GM03348 (cell line): ENCODE measurements at places on chromosomes 12 and 14.
A peak's percentile ranks its signal among the peaks of the same experiment; 100 is the strongest.

DNA sequence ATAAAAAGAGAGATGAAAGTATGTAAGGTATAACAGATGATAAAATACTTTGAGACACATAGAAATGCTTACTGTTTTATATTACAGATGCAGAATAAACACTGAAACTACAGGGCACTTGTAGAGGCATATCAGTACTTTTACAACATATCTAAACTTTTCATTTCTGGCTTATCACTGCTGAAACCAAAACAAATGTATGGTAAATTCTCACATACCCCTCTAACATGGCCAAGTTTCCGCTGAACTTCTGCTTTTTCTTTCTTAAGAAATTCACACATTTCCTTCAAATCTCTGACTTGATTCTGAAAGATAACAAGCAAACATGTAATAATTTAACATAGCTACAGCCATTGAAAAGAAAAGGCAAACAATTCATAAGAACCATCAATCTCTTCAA lies 33.3 kb upstream of the C12orf50 start:
- DNase-seq, result no peak

DNA sequence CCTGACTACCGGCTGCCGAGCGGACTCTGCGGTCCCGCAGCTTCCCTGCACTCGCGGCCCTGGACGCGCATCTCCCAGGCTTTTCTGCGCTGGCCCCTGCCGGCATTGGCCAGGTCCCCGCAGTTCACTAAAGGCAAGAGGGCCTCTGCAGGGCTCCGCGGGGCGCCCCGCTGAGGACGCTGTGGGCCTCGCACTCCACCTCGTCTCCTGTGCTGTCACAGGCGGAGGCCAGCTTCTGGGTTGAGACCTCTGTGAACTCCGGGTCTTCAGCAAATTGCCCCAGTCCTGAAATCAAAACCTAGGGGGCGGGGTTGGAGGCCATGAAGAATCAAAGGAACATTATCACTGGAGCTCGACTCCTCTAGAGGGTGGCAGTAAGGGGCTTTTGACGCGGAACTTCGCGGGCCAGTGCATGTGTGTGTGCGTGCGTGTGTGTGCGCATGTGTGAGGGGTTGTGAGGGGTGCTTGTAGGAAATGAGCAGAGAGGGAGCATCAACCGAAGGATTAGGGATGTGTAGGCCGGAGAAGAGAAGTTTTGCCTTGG lies 68.5 kb upstream of the CAPRIN2 start:
- DNase-seq, result peak; percentile 47

DNA sequence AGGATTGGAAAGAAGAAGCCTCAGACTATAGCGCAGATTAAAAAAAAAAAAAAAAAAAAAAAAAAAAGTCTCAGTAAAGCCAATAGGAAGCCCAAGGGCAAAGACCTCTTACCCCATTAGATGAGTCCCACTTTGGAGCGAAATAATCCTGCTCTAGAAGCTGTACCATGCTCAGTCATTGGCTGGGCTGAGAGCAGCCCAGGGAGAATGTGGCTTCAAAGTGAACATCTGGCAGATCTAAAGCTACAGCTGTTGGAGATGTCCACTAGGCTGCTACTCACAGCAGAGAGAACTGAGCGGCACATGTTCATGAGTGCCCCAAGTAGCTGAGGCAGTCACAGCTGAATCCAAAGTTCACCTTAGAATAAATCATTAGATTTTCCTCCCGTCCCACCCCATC lies 560.9 kb downstream of the MED13L start:
- DNase-seq, result no peak

GRCh38 chr12:121452340-121452984 lies 52.5 kb downstream of the RNF34 start:
- peak; percentile 83 for DNase-seq

GRCh38 chr12:27682534-27682933 lies 13.7 kb upstream of the REP15 start:
- peak; percentile 5 for DNase-seq

GRCh38 chr14:93103392-93104080 lies 12.2 kb downstream of the ITPK1 start:
- no peak for DNase-seq

GRCh38 chr12:124227951-124228711 lies 66.8 kb upstream of the RFLNA start:
- DNase-seq, result no peak

DNA sequence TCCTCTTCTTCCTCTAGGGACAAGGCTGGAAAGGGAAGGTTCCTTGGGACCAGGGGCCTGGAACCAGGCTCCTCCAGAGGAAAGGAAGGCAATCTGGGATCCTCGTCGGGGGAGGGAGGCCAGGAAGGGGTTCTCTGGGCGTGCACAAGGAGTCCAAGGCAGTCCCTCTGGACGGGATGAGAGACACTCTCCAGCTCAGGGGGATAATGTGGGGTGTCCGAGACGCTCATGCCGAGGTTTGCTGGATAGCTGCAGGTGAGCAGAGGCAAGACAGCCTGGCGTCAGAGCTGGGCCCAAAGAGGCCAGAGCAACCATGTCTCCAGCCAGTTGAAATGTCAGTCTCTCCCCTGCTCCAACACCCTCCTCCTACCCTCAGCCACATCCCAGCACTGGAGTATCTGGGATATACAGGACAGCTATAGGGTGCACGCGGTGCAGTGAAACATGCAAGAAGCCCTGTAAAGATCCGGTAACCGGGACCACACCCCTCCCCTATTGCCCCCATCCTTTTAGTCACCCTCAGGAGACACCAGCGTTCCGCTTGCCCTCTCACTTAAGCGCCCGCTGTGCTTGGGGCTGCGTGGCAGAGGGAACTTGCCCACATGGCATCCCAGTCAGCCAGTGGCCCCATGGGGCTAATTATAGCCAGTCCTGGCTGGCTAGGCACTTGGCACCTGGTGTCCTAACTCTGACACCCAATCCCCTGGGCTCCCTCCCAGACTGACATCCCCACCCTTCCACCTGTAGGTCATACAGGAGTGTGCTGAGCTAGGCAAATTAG lies at the start of gene KLHL33:
Gene KLHL33, minus strand, starts transcription at position 585 of the 781 bp plus-strand sequence. Its CDS starts 355 bp downstream, at position 230.
- no peak for DNase-seq

DNA sequence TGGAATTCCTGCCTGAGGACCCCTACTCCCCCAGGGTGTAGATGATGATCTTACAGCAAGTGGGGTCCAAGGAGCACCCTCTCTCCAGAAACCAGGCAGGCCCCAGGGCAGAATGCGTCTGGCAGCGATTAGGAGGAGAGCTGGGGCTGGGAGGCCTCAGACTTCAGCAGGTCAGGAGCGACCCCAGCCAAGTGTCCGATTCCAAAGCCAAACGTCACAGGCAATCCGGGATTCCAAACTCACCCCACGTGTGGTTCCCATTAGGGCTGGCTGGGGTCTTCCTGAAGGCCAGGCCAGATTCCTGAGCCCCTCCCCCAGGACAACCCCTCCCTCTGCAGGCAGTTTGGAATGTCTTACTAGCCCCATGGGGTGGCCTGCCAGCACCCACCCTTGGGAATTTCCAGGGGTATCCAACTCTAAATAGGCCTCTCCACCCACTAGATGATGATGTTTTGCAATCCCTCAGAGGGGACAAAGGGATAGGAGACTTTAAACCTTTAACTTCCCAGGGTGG lies 17.3 kb upstream of the FIGNL2 start:
- DNase-seq, result no peak

- DNase-seq, result no peak
These were observed 13.9 kb downstream of the CDCA4 start for GRCh38 chr14:105006831-105007592.

DNA sequence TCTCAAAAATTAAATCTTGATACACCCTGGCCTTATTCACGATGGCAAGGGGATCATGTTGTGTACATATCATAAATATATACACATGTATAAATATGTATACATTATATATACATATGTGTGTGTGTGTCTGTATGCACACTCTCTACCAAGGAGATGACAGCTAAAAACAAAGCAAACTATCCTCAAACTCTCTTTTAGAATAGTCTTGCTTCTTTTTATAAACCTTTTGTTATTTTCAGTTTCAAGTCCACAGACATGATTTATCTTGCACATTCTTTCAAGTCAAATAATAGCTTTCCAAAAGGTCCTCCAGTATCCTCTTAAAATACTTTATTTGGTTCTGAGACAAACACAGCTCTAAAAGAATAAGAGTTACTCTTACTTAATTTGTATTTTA lies 8.4 kb downstream of the ANO6 start:
- no peak for DNase-seq

GRCh38 chr14:33282331-33283230 lies 343.9 kb downstream of the NPAS3 start:
- peak; percentile 37 for DNase-seq

- DNase-seq, result no peak
These were observed 222.6 kb upstream of the SYT1 start for GRCh38 chr12:78641837-78642423.

- no peak for DNase-seq
These were observed 541.1 kb downstream of the MED13L start for GRCh38 chr12:115736360-115736759.

DNA sequence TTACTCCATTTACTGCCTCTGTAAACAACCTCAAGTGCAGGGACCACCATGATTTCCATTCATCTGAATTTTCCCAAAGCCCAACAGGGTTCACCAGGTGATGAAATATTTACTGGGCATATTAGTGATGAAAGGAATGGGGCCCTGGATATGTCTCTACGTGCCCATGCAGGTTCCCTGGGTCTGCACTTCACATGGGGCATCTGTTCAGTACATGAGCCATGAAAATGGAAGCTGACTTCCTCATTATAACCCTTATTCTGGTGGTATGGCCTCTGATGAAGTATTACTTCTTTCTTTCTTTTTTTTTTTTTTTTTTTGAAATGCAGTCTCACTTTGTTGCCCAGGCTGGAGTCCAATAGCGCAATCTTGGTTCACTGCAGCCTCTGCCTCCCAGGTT lies 26.5 kb upstream of the CORO1C start:
- DNase-seq, result no peak

GRCh38 chr14:23299211-23299957 lies 3.3 kb downstream of the PPP1R3E start:
- DNase-seq, result peak; percentile 27

GRCh38 chr12:13471471-13471870 lies 274.9 kb downstream of the EMP1 start:
- DNase-seq, result no peak

DNA sequence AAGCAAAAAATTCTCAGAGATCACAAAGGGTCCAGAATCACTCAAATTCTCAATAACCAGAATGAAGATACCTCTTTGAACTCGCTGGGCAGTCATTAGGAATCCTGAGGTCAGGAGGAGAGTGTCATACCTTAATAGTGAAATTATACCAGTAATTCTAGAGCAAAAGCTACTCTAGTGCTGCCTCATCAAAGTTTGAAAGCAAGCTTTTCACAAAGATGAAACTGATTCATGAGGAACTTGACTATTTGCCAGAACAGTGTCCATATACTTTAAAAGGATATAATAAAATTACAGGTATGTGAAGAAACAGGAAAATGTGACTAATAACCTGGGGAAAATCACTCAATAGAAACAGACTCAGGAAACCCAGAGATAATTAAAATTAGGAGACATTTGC lies 44.5 kb downstream of the EML5 start:
- no peak for DNase-seq

- no peak for DNase-seq
These were observed 1.1 kb upstream of the PPP1R13B start for GRCh38 chr14:103848175-103849077.

- DNase-seq, result no peak
These were observed 224.4 kb downstream of the C12orf75 start for GRCh38 chr12:105554856-105555255.

DNA sequence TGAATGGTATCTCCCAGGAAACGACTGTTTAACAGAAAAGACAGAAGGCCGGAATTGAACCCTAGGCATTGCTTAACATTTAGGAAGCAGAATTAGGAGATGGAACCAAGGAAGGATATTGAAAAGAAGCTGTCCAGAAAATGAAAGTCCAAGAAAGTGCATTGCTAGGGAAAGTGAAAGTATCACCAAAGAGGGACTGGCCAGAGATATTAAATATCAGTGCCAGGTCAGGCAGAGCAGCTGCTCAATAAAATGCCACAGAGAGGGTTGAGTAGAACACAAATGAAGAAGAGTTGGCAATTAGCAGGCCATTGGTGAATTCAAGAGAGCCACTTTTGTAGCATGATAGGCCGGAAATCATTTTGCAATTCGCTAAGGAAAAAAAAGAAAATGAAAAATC lies 101.6 kb downstream of the CFAP54 start:
- no peak for DNase-seq

- DNase-seq, result no peak
These were observed 5.0 kb downstream of the SLC22A17 start for GRCh38 chr14:23347406-23348296.

- no peak for DNase-seq
These were observed 137.4 kb upstream of the C14orf180 start for GRCh38 chr14:104442107-104442551.

DNA sequence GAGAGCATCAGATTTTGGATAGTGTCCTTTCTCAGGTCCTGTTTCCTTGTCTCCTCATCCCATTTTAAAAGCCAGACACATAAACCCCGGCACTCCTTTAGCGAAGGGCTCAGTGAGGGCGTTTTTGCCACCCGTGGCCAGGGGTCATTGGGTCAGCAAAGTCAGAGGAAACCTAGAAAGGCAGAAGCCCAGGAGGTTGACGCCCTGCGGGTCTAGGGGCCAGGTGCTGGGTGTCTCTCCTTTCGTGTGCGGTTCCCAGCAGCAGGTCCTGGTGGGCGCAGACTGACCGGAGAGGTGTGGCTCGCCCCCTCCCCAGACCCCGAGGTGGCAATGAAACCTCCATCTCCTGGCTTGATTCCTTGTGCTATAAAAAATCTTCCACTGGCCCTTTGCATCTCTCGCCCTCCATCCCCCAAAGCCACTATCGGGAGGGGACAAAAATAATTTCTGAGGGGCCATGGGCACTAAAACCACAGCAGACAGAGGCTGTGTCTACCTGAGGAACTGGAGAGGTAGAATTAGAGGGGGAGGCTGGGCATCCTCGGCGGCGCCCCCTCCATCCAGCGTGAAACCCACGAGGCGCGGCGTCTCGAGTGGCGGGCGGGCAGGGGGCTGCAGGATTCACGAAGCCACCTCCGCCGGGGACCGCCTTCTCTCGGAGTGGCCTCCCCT lies 858 bp upstream of the FRMD6 start:
- no peak for DNase-seq
